SK-MEL-5 (cell line): ENCODE measurements at places on chromosomes 6 and 20. TPM values are rescaled to one million over a fixed set of nuclear protein-coding genes. Genes with fewer than 3 reads are reported as not detected.

- DNase-seq = no peak
Measured at GRCh38 chr6:136280032-136280609, 9.5 kb downstream of the BCLAF1 start.

The IPCEF1 gene
- 0.13 TPM in 1 of 2 replicates, not detected in the other for total RNA-seq

- no peak for DNase-seq
Measured at GRCh38 chr20:11851646-11852045, 66.0 kb upstream of the BTBD3 start.

DNA sequence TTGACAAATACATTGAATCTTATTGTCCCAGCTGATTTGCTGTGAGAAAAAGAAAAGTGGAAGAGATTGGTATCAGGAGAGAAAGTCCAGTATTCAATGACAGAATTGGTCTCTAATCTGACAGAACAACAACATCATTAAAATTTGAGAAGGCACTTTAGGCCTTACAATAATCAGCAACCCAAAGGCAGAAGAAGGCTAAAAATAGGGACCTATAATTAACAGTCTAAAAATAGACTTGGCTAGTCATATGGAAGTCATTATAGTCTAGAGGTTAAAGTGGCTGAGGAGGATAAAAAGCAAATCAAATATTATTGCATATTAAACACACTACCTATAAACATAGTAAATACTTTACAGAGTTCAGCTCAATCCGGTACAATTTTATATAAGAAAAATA lies 393.6 kb upstream of the JAG1 start:
- DNase-seq = no peak
